Renal pelvis (tissue), 12 donors: ENCODE measurements at places on chromosomes 4 and X.

- DNase-seq: no peak
These were observed 20.4 kb upstream of the CYP4V2 start for GRCh38 chr4:186170966-186171365.

GRCh38 chr4:150890246-150890645 is 124.8 kb downstream of the LRBA start:
- no peak for DNase-seq

DNA sequence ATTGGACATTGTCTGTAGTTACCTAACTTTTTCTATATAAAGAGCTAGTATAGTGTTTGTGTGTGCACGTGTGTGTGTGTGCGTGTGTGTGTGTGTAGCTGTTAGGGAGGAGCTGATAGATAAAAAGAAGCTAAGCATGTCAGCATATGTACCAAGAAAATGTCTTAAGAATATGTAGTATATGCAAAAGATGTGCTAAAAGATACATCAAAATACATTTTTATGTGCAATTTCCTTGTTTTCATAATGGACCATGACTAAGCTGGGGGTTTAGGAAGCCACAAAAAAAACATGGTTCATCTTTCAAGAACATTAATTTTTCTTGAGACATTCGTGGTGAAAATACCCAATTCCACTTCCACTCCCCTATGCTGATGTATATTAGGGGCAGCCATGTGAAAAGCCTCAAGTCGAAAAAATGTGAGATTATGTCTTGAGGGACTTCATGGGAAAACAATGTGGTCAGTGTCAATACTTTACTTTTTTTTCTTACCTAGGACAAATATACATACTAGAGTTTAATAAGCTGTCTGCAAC is 1599.7 kb downstream of the ARAP2 start:
- DNase-seq: no peak

DNA sequence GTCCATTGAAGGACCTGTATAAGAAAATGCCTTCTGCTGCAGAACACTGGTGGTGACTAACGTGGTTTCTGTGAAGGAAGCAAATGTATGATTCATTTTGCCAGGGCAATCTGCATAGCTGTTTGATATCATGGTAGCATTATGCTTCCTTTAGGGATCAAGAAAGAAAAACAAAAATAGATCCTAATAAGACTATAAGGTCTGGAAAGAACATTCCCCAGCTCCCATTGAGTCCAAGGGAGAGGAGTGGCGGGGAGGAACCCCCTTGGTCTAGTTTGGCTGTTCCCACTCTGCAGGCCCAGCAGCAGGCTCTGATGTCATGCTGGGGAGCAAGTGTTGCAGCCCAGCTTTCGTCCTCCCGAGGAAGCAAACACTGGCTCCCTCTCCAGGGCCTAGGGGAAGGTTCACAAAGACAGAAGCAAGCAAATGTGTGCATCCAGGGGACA is 154.5 kb upstream of the GALNT7 start:
- no peak for DNase-seq

DNA sequence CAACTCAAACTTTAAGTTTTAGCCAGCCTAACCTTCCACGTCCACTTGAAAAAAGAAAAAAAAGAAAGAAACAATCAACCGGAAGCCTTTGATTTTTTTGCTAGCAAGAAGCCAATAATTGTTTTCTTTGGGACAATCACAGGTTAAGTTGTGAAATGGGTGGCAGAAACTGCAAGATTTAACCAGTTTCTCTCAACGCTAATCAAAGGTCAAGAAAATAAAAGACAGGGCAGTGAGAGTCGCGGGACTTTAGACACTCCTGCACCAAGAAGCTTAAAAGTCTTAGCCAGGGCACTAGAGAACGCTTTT is 1.0 kb downstream of the ACSL1 start:
- no peak for DNase-seq

GRCh38 chr4:55925241-55925640 is 23.5 kb upstream of the CEP135 start:
- DNase-seq: no peak

DNA sequence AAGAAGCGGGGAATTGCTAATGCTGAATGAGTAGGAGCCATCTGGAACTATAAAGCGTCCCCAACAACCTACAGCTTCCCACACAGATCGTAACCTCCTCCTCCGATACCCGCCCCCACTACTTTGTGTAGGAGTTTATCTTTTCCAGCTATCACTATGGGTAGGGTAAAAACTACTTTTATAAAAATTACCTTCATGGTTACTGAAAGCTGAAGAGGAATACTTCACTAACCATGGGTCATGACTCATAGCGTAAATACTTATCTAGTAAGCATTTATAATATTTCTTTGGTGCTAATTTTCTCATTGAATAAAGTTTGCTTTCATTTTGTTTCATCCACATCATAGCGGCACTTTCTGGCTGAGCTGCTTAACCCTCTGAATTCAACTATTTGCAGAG is 79.4 kb upstream of the TNIP3 start:
- DNase-seq: no peak

DNA sequence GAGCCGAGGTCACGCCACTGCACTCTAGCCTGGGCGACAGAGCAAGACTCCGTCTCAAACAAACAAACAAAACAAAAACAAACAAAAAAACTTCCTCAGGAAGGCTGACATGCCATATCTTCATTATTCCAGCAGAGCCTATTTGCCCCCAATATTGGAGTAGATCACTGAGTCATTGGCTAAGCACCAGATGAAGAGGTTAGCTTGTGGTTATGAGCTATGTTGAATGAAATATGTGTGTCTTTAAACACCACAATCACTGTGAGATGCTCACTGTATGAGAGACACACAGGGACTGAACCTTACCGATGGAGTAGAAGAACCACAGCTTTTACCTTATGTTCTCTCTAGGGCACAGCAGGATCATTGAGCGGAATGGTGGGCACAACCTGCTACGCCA is 122.1 kb upstream of the EOLA2 start:
- DNase-seq: no peak

- DNase-seq: no peak
These were observed 17.5 kb downstream of the RBBP7 start for GRCh38 chrX:16852617-16853179.

GRCh38 chrX:45771560-45772340 is 571.1 kb upstream of the DIPK2B start:
- no peak for DNase-seq
